ENCODE measurements at places on chromosomes 6 and 20.

GRCh38 chr6:134093007-134093573, 40.7 kb upstream of the SLC2A12 start:
- DNase-seq, result no peak

- DNase-seq, result no peak
Measured at GRCh38 chr6:110363748-110364147, 5.6 kb upstream of the METTL24 start.

DNA sequence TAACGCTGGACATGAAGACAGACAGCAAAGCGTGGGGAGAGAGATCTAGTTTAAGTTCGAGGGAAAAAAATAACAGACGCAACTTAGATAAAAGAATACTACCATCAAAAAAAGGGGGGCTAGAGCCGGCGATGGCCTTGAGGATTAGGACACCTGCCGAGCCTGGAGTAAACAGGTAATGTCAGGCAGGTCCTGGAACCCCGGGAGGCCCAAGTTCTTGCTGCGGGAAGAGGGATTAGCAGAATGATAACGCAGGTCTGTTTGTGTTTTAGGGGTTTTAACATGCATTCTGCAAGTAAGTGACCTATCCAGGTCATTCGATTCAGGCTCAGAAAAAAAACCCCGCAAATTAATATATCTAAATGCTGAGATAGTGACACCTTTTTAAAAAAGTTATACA, 754 bp upstream of the TMEM170B start:
- DNase-seq, result no peak

- DNase-seq, result peak; percentile 76
Measured at GRCh38 chr20:8527998-8528723, 396.1 kb downstream of the PLCB1 start.

DNA sequence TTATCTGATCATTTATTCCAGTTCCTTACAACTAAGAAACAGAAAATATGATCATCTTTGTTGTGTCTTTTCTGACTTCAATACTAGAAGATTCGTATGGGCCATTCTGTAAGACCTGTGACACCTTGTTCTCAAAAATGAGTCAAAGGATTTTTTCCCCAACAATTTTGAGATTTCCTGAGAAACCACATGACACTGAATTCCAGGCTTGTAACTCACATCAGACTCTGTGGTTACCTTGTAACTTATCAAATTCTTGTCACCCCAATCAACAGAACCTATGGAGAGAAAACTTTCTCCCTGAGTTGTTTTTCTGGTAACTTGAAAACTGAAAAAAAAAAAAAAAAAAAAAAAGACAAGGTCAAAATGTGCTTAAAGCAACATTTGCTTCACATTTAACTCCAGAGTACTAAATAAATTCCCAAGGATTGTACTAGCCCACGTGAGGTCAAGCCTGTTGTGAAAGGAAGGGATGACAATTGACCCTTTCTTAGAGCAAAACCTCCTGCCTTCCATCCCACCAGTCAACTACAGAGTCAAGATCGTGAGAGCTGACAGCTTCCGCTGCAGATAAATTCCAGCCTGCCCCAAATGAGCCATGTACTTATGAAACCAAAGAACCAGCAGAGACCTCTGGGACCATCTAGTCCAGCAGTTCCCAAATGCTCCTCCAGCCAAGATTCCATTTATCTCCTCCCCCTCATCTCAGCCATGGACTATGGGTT, 140.3 kb downstream of the TBX18 start:
- peak; percentile 93 for DNase-seq

DNA sequence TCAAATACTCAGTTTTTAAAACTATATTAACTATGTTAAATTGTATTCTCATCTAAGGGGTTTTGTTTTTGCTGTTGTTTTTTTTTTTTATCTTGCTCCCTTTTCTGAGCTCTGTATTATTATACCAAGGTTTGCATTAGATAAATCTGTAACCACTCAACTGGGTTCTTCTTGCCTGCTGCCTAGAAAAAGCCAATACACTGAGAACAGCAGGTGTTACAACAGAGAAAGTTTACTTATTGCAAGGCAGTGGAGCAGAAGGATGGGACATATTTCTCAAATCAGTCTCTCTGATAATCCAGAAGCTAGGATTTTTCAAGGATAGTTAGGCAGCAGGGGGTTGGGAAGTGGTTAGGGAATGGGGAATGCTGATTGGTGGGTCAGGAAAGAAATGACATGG, 378.8 kb upstream of the PLCB4 start:
- no peak for DNase-seq

GRCh38 chr6:107564589-107564951, 74.7 kb downstream of the SOBP start:
- DNase-seq, result no peak

GRCh38 chr6:8070718-8071117, 6.5 kb upstream of the BLOC1S5 start:
- DNase-seq, result no peak

GRCh38 chr6:148965287-148965686, 218.5 kb downstream of the UST start:
- no peak for DNase-seq

DNA sequence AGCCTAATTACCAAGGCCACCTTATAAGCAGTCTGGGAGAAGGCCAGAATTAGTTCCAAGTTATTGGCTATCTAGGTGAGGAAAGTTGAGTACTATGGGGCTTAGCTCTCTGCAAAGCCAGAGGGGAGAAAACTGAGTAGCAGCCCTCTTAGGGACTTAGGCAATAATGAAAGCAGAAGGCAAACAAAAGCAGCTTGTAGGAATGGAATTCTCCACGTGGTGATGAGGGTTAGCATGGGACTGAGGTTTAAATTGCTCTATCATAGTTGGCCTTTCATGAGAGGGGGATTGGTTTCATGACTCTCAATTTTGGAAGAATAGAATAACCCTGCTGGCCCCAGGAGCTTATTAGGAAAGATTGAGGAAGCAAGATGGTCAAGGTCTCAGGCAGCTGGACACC, 7.0 kb upstream of the UBE2J1 start:
- DNase-seq, result no peak

DNA sequence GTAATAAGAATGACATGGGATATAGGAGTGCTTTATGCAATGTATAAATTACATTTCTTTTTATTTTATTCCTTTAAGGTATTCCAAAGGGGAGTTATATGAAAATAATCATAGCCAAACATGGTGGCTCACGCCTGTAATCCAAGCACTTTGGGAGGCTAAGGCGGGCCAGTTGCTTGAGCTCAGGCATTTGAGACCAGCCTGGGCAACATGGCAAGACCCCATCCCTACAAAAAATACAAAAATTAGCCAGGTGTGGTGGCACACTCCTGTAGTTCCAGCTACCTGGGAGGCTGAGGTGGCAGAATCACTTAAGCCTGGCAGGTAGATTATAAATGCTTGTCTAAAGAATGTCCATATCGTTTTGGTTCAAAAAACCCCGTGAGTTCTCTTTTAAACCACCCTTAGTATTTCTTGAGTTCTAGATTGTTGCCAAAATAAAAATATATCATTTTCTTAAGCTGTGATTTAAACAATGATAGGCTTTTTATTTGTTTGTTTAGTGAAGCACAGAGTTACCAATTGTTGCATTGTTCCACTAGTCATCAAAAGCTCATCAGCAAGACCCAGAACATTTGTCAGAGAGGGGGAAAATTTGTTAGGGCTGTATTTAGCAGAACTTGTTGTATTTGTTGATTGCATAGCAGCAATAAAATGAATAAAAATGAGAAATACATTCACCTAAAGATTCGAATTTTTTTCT, 146.2 kb downstream of the KHDC1L start:
- no peak for DNase-seq

- DNase-seq, result no peak
Measured at GRCh38 chr20:31833130-31833930, 12.1 kb downstream of the FOXS1 start.

- peak; percentile 44 for DNase-seq
Measured at GRCh38 chr6:33428224-33428965, 8.5 kb downstream of the SYNGAP1 start.

DNA sequence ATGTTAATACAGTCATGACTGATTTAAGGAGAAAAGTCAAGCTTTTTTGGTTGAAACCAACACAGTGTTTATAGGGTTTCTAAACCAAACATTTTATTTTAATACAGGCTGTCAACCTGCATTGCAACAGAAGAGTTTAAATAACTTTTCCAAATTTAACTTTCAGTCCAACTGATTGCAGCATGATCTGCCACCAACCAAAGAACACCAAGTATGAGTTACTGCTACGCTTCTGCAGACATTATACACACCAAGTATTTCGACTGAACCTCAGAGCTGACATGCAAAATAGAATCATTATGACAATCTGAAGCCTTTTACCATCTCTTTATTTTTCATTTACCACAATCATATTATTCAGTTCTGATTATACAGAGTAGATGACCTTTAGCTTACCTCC, 151.2 kb upstream of the DST start:
- DNase-seq, result no peak

DNA sequence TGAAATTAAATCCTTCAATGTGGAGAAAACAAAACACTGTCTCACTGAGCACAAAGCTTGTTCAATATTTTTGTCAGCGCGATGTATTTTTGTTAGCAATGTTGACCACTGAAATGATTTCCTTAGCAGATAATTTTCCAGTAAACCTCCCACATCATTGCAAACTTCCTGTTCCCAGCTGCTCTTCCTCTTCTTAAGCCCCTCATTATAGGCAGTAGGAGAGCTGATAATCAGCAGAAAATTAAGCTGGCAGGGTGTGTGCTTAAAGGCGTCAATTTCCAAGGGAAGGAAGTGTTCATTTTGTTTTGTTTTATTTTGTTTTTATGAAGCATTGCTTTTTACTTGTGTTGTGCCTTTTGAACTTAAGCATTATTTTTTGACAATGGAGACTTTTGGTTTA, 29.1 kb upstream of the TMEM14A start:
- DNase-seq, result no peak

- no peak for DNase-seq
Measured at GRCh38 chr6:26422329-26422728, 18.0 kb upstream of the BTN3A3 start.

- no peak for DNase-seq
Measured at GRCh38 chr6:25489399-25489798, 162.6 kb upstream of the SCGN start.

DNA sequence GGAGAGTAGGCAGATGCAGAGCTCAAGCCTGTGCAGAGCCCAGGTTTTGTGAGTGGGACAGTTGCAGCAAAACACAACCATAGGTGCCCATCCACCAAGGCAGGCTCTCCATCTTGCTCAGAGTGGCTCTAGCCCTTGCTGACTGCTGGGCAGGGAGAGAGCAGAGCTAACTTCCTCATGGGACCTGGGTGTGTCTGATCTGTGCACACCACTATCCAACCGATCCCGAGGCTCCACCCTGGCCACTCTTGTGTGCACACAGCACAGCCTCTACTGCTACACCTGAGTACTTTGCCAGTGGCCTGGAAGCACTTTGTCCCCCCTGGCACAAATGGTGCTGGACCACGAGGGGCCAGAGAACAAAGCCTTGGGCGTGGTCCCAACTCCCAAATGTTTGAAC, 7.9 kb upstream of the DEFB125 start:
- no peak for DNase-seq

DNA sequence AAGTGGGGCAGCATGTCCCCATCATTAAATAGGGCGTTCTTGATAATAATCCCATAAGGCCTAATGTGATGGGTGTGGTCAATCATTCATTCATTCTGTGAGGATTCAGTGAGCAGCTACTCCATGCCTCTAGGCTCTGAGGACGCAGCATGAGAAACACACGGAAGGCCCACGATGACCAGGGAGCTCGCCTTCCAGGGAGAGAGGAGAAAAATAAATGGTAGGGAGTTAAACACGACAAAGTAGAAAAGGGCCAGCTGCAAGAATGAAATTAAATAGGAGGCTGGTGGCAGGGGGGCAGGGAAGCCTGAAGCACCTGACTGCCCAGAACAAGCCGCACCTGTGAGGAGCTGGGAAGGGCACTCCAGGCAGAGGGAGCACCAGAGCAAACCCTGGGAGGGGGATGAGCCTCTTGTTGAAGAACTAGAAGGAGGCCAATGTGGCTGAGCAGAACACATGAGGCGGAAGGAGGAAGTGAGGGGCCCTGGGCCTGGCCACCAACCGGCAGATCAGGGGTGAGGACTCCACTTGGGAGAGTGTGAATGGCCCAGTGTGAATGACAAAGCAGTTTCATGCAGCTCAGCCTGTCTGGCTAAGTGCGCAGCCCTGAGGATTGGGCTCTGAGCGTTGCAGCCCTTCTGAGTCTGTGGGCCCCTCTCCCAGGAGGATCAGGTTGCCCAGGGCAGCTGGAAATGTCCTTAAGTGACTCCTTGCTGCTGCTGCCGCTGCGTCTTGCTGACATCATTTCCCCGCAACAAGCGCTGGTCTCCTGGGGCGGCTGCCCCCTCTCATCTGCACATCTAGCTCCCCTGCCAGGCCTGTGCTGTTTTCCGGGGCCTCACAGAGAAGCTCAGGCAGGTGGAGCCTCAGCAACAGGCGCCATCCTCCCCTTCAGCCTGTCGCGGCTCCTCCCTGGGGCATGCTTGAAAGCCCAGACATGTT, 99.9 kb downstream of the CDH26 start:
- DNase-seq, result no peak

DNA sequence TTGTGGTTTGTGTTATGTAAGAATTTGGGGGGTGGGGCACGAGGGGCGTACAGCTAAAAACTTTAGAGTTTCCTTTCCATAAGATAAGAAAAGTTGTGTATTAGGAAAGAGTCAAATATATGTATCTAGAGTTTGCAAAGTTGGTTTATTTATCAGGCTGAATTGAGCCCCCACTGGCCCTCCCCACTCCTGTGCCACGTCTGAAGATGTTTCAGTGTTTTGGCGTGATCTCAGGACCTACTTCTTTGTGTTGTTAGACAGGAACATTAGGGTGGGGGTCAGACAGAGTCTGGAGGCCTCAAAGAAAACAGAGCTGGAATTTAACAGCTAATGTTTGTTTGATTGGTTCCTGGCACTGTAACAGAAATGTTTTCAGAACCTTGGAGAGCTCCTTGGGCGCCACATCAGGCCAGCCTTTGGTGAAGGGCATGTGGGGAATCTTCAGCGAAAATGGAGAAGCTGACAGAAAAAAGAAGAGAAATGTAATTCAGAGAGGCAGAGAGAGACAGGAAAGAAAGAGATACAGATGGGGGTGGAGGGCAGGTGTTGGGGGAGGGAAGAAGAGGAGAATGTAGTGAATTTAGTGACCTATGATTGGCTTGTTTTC, 674 bp downstream of the NRSN1 start:
- peak; percentile 4 for DNase-seq

DNA sequence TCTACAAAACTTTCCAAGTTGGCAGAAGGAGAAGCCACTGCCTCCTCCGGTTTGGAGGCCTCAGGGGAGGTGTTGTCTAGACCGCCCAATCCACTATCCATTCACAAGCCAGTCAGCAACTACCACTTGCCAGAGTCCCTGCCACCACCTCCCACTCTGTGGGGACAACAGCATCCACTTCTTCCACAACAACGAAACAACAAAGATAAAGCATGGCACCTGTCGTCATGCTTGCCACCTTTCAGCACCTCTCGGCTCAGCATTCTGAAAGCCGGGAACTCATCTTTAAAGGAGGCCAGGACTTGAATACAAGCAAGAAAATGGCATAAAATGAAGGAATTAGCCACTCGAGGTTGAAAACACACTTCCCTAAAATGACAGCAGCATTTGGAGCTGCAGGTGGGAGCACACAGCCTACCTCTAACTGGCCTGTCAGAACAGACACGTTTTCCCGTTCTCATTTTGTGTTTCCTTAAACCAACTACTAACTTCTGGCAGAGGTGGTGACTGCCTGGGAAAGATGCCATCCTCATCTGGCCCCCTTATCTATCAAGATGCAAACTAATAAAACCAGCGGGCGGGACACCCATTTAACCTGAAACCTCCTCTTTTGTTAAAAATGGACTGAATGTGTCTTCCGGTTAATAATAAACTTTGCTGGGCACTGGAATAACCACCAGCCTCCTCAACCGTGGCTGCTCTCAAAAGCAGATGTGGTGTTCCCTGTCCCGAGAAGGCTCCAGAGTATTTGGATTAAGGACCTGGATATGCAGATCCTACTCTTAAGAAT, 21.7 kb downstream of the YTHDF1 start:
- no peak for DNase-seq

- peak; percentile 73 for DNase-seq
Measured at GRCh38 chr6:56347526-56347925, 100.1 kb upstream of the COL21A1 start.

All from HCEC 1CT (cell line).